H4 (cell line): ENCODE measurements at places on chromosomes 1 and 21.
A peak's percentile ranks its signal among the peaks of the same experiment; 100 is the strongest.

- no peak for DNase-seq
Measured at GRCh38 chr1:8598783-8599182, 218.7 kb downstream of the RERE start.

GRCh38 chr1:24966121-24966723, 36.1 kb upstream of the RUNX3 start:
- DNase-seq, result no peak

DNA sequence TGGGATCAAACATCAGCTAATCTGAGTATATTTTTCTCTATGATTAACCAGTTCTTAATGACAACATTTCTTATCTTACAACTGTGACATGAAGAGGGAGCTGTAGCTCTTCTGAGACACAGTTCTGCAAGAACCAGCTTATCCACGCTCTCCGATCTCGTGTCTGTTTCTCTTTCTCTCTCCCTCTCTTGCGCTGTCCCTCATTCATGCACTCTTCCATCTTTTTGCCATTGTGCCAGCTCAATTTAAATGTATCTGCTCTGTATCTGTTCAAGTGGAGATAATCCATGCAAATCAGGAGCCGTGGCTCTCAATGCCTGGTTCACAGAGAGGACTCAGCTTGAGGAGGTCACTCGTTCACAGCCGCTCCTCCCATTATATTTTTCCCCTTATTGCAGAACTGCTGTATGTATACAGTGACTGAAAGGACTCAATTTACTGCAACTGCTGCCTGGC, 494.7 kb upstream of the ADGRL2 start:
- peak; percentile 3 for DNase-seq

- no peak for DNase-seq
Measured at GRCh38 chr1:234906654-234907053, 222.0 kb downstream of the TOMM20 start.

- peak; percentile 39 for DNase-seq
Measured at GRCh38 chr1:211951856-211952255, 83.5 kb downstream of the INTS7 start.

DNA sequence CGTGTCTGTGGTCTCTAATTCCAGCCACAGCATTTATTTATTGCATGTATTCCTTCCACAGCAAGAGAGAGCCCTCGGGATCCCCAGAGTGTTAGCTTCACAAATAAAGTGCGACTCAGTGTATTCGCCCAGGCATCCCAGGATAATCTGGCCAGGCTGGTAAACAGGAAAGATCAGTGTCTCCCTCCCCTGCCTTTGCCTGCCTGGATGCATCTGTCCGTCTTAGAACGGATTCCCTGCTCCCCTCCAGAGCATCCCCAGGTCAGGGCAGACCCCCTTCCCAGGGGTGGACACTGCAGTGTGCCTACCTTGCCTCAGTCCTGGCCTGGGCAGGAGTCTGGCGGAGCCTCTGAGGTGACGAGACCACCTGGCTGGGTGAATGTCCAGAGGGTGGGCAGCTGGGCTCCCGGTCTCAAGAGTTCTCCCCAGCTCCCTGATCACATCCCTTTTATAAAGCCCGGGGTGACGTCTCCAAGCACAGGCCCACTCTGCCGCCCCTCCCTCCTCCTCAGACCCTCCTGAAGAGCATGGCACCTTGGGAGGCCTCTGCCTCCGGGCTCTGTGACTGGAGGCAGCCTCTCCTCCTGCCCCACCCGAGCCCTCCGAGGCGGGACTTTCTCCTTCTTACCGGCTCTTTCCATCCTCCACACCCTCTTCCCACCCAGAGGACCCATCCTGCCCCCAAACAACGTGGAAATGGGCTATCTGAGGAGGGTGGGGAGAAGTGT, at the start of gene KISS1:
Gene KISS1, minus strand, starts transcription at position 424 of the 728 bp plus-strand sequence. CDS start 3,615 bp downstream, outside the sequence.
- no peak for DNase-seq

DNA sequence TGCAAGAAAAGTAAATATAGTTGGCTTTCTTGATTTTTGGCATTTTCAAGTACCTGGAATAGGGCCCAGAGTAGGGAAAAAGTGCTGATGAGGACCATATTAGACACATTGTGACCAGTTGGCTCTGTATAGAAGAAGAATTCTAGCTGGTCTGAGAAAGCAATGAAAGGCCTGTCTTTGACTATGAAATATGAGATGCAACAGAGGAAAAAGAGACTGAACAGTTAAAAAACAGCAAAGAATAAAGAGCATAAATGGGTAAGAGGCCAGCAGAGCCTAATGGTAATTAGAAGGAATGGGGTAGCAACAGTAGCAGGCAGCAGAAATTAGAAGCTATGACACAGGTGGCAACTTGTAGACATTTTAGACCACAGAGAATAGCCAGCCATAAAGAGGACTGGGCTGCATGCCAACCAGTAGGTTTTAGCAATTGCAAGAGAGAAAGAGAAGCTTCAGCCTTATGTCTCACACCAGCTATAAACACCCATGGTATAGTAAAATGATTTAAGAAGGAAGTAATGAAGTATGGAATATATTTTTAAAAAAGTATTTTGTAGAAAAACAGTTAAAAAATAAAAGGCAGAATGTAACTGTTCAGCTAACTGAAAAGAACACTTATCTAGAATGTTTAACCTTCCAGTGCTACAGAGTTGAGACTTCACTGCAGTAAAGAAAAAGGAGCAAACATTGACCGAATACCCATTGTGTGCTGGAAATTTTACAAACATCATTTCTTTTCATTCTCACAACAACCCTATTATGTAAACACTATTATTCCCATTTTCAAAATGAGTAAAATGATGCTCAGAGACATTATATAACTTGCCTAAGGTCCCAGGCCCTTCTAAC, 114.1 kb downstream of the LHX4 start:
- peak; percentile 29 for DNase-seq

GRCh38 chr1:227356620-227357146, 38.4 kb upstream of the CDC42BPA start:
- peak; percentile 16 for DNase-seq

DNA sequence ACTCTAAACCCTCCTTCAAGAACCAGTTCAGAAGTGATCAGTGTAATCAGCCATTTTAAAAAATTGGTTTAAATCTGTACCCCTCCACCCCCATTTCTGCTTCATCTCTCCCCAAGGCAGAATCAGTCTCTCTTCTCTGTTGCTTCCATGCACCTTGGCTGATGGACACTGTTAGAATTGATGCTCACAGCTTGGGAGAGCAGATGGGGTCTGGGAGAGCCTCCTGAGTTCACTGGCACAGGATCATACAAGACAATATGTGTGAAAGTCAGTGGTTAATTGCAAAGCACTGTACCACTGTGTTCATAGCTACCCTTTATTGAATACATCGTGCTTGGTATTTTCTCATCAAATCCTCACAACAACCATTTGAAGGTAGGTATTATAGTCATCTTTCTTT, 140.9 kb downstream of the ROR1 start:
- DNase-seq, result no peak

DNA sequence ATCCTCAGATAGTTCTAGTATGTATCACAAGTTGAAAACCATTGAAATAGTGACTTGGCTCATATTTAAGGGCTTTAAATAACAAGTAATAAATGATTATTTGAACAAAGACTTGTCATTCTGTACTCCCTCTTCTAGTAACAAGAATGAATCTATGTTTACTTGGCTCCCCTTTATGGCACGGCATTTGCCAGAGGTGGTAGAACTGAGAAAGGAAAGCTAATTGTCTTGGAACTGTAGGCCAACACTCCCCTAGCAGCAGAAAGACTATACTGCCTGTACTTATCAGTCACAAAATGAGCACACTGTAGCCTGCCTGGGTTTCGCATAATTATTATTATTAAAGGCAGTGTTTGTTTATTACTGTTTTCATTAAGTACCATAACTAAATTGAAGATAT, 29.6 kb upstream of the SMYD2 start:
- no peak for DNase-seq

DNA sequence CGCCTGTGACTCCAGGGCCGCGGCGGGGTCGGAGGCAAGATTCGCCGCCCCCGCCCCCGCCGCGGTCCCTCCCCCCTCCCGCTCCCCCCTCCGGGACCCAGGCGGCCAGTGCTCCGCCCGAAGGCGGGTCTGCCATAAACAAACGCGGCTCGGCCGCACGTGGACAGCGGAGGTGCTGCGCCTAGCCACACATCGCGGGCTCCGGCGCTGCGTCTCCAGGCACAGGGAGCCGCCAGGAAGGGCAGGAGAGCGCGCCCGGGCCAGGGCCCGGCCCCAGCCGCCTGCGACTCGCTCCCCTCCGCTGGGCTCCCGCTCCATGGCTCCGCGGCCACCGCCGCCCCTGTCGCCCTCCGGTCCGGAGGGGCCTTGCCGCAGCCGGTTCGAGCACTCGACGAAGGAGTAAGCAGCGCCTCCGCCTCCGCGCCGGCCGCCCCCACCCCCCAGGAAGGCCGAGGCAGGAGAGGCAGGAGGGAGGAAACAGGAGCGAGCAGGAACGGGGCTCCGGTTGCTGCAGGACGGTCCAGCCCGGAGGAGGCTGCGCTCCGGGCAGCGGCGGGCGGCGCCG, at the start of gene SIM2:
Gene SIM2, plus strand, starts transcription at position 135 of the 565 bp plus-strand sequence. CDS start 632 bp downstream, outside the sequence.
- DNase-seq, result peak; percentile 49

DNA sequence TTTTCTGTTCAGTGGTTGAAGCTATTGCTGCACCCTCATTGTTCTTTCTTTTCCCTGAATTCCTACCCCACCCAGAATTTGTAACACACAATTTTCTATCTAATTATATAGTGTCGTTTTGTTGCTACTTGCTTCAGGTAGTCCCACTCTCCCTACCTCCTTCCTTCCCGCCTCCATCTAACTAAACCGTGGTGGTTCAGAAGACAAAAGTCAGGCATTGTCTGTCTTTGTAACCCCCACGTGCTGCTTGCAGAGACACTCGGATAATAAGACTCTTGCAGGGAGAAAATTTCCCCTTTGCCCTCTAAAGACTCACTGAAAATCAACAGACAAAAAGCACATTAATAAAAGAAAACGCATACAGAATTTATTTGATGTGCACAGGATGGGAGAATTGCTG, 46.2 kb upstream of the BTG3 start:
- no peak for DNase-seq

- DNase-seq, result no peak
Measured at GRCh38 chr1:184052194-184052559, 647 bp downstream of the TSEN15 start.

GRCh38 chr21:33682992-33683627, 40.8 kb downstream of the ITSN1 start:
- peak; percentile 47 for DNase-seq

DNA sequence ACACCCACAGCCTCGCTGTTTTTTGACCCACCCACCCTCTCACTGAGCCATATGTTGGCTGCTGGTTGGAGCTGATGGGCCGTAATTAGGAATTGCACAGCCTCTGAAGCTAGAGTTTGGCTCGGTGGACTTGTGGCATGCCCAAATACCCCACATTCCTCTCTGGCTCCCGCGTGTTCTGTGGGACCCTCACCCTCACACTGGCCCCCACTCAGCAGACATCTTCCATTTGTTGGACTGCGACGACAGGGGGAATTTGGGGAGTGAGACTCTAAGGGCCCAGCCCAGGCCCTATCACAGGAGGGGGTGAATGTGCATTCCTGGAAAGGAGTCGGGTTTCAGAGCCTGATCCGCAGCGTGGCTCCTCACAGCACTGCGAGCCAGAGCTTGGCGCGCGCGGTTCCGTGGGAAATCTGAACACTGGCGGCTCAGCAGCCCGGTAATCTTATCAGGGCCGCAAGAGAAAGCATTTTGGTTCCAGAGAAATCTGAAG, 5.2 kb downstream of the RCSD1 start:
- DNase-seq, result no peak

DNA sequence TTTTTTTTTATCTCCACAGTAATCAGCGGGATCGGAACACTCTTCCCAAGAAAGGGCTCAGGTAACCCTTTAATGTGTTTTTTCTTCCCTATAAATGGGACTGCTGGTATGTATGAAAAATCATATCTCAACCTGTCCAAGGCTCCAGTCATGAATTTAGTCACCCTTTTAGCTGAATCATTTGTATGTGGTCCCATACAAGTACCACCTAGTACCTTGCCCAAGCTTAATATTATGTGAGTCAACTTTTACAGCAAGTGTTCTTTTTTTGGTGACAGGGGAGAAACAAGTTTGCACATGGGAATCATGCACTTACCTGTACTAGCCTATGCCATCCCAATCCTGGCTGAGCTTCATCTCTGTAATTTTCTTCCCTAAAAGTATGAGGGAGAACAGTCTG, 43.7 kb upstream of the IPO9 start:
- DNase-seq, result no peak

GRCh38 chr1:27122652-27123051, 32.3 kb downstream of the SLC9A1 start:
- DNase-seq, result peak; percentile 88

DNA sequence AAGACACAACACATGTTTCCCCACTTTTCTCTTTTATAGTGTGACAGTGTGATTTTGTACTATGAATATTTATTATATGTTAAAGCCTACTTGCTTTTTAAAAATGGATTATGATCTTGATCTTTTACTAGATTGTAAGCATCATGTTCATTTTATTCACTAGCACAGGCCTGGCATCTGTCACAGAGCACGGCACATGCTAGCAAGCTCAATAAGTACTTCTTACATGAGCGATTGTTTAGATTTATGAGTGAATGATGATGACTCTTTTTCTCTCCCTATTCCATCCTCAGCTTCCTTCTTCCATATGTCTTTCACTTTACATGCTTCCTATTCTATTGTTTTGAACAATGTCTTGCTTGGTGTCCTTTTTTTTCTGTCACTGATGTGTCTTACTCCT, 1454.1 kb downstream of the MRPL39 start:
- DNase-seq, result no peak

- peak; percentile 65 for DNase-seq
Measured at GRCh38 chr1:58785442-58786058, 1.7 kb upstream of the JUN start.

- no peak for DNase-seq
Measured at GRCh38 chr1:227726924-227727599, 8.0 kb downstream of the JMJD4 start.

GRCh38 chr1:228272331-228272791, 64.5 kb downstream of the OBSCN start:
- no peak for DNase-seq

GRCh38 chr1:107172450-107173170, 31.8 kb downstream of the NTNG1 start:
- no peak for DNase-seq

DNA sequence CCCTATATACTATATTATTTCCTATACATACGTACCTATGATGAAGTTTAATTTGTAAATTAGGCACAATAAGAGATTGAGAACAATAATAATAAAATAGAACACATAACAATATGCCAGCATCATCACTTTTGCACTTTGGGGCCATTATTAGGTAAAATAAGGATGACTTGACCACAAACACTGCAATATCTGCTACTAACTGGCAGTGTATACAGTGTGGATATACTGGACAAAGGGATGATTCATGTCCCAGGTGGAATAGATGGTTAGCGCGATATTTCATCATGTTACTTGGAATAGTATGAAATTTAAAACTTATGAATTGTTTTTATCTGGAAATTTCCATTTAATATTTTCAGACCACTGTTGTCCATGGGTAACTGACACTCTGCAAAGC, 35.4 kb upstream of the TXLNA start:
- no peak for DNase-seq

GRCh38 chr1:28534671-28535070, 18.2 kb upstream of the TRNAU1AP start:
- DNase-seq, result no peak

- no peak for DNase-seq
Measured at GRCh38 chr1:4701276-4701675, 46.9 kb downstream of the AJAP1 start.

GRCh38 chr1:1086911-1087341, 12.8 kb upstream of the RNF223 start:
- no peak for DNase-seq
